ENCODE measurements at places on chromosomes 6 and 20.

DNA sequence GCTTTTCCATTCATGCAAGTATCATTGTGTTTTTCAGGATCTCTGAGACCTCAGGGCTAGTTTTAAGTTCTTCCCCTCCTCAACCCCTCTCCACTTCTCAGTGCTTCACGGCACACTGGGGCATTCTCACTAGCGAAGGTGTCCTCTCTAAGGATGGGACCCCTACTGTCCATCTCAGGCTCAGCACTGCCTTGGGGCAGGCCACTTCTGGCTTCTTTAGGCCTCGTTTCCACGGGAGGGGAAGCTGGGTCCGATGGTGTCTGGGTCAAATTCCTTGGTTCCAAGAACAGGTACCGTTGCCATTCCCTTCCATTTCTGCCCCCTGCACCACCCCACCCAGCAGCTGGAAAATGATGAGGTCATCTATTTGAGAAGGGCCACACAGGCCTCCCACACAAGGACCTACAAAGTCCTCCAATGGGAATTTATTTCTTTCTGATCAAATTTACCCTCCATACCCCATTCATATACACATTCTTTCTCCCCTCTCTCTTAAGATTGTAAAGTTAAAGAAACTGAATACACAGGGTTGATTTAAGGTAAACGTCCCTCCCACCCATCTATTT is 17.2 kb downstream of the GNAS start:
- no peak for DNase-seq

DNA sequence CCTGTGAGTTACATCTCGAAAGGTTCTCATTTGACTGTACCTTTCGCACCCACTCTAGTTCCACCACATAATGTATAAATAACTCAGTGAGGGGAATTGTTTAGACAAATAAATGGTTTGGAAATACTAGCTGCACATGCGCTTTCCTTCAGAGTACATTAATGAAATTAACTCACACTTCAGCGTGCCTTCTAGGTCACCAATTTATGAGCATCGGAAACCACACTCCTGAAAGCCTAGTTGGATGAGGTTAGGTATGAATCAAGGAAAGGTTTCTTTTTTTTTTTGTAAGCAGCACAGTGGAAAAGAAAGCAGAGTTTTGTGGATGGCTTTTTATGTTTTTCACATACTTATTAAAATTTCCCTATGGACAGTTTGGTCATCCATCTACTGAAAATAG is 247.8 kb upstream of the TCF21 start:
- no peak for DNase-seq

- no peak for DNase-seq
Observed at GRCh38 chr6:107564589-107564951, 74.7 kb downstream of the SOBP start.

DNA sequence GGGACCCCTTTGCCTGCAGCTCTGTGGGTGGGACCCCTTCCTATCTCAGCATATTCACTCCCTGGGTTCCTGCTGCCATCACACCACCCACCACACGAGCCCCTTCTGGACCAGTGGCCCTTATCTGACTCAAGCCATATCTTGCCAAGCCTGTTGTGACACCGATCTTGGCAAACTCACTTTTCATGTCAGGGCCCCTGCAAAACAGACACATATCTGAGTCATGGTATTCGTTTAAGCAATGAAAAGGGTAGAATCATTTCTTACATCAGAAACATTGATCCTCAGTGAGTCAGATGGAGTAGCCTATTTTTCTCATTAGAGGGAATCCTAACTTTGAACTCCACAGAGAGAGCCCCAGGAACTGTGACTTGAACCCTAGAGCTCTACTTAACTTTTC is 10.6 kb downstream of the RAET1E start:
- DNase-seq: no peak

- DNase-seq: no peak
Observed at GRCh38 chr20:2335096-2335870, 39.5 kb downstream of the TGM3 start.

DNA sequence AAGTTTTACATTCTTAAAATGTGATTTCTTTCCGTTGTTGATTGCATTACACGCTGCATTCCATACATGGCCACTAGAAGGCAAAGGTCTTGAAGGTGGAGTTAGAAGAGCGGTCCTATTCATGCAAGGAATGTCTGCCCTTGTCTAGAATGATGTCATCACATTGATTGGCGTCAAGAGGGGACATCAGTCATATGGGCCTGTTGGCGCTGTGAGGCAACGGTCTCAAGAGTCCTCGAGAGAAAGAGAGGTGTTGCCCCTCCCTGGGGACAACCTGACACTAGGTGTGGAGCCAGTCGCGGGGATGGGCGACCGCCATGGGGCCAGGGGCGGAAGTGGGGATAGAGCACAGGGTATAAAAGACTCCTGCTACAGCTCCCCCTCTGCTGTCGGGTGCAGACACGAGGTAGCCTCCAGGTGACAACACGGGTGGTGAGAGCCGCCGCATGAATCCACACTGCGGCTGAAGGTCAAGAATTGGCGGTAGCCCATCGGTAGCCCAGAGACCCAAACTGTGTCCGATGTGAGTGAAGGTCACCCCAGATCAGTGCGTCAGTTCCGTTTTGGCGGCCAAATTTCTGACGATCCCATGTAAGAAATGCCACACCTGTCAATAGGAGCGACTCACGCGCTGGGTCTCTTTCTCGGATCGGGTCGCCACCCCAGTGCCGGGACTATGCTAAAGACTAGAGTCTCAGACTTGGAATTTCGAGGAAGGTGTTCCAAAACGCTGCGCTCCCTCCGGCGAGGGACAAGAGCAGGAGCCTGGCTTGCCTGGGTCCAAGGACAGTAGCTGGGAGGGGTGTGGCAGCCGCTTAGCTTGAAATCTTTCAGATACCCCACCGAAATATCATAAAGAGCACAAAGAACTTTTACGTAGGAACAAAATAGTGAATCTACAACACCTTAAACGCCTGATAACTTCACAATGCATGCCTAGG is 93.2 kb upstream of the ZNF184 start:
- DNase-seq: no peak

DNA sequence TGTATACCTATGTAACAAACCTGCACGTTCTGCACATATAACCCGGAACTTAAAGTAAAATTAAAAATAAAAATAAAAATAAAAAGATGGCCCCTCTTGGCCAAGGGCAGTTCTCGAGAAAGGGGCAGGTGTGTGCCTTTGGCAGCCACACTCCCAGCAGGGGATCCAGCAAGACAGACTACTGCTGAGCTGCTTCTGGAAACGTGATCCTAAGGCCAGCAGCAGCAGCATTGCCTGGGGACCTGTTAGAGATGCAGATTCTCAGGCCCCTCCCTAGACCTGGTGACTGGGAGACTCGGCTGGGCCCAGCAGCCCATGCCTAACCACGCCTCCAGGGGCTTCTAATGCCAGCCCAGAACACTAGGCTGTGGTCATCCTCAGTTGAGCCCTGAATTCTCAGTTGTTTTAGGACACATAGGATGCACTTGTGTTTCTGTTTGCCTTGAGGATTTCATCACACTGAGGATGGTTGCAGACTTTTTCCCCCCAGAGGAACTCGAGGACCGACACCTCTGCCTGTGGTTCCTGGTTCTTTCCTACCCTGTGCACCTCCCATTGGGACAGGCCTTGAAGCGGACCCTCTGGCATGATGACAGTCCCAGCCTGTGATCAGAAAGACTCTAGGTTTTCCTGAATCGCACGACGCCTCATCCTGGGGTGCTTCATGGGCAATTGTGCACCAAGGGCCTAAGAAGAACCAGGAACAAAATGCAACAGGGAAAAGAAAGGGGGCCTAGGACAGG is 105.9 kb downstream of the TOX2 start:
- no peak for DNase-seq

- no peak for DNase-seq
Observed at GRCh38 chr6:36963451-36964290, 9.1 kb downstream of the PI16 start.

DNA sequence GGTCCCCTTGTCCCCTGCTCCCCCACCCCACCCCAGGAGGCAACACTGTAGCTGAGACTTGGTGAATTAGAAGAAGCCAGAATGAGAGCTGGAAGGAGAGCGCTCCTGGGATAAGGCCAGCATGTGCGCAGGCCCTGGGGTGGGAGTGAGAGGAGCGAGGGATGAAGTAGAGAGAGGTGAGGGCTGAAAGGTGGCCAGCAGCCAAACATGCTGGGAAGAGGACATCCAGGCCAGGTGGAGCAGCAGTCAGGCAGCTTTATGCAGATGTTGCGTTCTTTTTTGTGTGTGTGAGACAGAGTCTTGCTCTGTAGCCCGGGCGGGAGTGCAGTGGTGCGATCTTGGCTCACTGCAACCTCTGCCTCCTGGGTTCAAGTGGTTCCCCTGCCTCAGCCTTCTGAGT is 2.2 kb upstream of the BPIFB1 start:
- DNase-seq: no peak

DNA sequence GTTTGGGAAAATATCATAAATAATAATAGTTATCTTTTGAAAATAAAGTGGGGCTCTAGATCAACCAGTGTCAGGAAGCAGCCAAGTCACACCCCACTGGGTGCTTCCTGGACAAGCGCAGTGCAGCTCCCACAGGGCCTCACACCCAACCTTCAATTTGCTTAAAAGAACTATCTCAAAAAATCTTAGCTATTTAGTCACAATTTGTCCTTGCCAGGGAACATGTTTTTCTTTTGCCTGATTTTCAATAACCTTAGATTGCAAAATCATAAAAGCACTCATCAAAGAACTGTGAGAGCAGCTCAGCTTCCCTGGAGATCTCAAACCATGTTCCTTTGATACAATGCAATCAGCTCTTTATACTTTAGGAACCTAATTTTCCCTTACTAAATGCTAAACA is 1.6 kb upstream of the NCOA7 start:
- no peak for DNase-seq

DNA sequence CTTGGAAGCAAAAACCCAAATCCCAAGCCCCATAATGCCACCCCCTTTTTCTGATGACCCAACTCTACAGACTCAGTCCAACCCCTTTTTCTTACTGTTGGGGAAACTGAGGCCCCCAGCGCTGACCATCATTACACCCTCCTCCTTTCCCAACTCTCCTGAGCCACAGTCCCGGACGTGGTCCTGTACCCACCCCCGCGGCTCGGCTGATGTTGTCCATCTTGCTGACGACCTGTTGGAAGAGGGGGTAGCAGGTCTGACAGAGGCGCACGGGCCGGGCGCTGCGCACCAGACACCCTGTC is 533 bp downstream of the OSTM1 start:
- no peak for DNase-seq

GRCh38 chr20:2783908-2784566 is 16.4 kb downstream of the CPXM1 start:
- no peak for DNase-seq

DNA sequence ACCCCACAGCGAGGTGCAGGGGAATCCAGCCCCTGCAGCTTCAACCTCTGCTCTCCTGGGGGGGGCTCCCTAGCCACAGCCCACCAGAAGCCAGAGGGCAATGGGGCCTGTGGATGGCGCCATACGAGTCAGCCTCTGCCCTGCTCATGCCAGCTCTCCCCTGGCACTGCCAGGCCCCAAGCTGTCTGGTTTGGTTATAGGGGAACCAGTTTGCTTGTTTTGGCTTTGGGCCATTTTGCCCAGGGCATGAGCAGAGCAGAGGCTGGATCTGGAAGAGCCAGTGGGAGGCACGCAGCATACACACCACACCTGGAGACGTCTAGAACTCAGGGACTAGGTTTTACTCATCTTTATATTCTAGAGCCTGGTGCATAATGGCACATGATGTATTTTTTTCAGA is 66.7 kb upstream of the SLC22A16 start:
- DNase-seq: no peak

DNA sequence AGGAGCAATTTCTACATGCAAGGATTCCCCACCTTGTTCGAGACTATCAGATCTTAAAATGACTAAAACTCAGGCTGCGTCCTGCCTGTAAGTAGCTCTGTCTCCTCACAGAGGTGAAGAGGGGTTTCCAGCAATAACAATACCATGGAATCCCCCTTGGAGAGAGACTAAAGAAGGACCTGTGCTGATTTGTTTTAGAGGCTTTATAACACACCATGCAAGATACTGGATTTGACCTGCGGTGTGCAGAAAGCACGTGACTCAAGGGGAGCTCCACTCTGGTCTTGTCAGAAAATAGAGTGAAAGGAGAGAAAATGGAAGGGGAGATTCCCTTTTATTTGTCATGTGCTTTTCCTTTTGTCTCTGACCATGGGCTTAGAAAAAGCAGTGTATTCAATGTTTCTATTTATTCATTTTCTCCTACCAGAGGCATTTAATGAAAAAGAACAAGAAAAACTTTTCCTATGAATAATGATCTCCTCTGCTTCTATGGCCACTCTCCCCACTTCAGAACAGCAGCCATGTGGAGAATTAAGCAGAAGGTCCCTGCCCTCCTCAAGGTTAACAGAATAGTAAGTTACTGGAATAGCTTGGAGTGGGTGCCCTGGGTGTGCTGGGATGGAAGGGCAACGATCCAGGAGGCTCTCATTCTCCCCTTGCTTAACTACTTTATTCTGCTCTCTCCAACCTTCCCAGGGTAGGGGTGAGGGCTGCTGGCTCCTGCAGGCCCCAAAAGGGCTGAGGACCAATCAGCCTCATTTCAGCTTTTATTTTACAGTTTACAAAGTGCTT is 19.2 kb upstream of the MRPS10 start:
- no peak for DNase-seq

GRCh38 chr20:57496592-57496991 is 28.3 kb downstream of the CTCFL start:
- no peak for DNase-seq

DNA sequence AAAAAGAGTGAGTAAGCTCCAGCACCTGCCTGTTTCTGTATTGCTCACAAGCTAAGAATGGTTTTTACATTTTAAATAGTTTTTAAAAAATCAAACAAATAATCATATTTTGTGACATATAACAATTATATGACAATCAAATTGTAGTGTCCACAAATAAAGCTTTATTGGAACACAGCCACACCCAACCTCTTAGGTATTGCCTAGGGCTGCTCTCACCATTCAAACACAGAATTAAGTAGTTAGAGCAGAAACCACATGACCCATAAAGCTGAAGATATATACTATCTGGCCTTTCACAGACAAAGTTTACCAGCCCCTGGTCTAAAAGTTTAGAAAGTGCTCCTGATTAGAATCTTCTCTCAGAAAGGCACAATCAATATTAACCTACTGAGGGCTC is 11.2 kb downstream of the TNFRSF21 start:
- no peak for DNase-seq

GRCh38 chr6:3211681-3212080 is 15.8 kb downstream of the TUBB2B start:
- no peak for DNase-seq

DNA sequence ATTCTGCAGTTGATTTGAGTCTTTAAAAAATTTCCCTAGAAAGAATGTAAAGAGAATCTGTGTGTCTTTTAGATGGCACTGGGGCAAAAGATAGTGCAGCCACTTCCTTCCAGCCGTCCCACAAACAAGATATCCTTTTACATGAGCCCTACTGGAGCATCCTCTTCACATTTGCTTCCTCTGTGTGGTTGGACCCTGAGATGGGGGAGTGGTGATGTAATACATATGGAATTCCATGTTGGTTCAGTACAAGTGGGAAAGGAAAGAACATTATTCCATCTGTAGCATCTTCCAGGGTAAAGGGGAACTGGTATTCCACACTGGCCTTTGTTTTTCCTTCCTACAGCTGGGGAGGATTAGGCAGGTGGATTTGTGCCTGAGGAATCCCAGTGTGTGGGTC is 78.9 kb upstream of the ISM1 start:
- no peak for DNase-seq
